ENCODE measurements at places on chromosomes 5 and 9.

DNA sequence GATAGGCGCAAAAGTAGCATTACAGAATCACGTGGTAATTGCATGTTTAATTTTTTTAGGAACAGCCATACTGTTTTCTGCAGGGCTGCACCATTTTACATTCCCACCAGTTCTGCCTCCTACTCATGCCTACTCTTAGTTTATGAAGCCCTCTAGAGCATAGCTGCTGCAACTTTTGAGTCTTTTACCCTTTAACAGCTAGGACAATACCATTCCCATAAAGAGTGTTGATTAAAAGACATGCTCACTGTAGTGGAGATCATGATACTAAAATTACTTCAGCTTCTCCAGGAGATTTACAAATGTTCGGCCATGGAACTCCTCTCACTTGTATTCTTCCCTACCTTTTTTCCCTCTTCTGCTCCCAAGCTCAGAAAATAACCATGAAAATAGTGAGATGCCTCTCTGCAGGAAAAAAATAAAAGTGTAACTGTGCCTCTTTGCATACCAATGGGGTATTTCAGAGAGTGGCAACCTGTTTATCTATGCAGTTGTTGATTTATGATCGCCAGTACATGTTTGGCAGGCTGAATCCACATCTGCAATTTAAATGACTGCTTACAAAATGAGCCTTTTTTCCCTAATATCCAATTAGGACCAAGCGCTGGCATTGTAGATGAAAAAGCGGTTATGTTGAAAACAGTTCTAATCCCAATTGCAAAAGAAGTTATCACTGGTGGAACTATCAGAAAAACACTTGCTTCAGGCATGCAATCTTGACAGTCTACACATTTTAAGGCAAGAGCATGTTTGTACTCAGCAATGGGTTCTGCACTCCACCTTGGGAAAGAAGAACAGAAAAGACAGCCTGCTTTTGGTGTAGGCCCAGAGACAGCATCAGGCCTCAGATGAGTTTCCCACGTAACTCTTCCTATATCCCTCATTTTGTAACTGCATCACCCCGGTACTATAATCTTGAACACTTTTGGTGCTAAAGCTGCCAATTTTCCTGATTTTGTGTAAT, 131.1 kb downstream of the ADAMTSL1 start:
- no peak for DNase-seq
- H3K4me3 ChIP-seq = no peak overlapping the region
- H3K27ac ChIP-seq = peak overlapping the region; percentile 68
- H3K4me1 ChIP-seq = peaks cover 9% of the 10 kb centered on the region
- H3K27me3 ChIP-seq = no peaks in the 10 kb centered on the region

GRCh38 chr9:136939996-136940525, 4.5 kb downstream of the FBXW5 start:
- DNase-seq = peak; percentile 84
- H3K27me3 ChIP-seq = no peaks in the 10 kb centered on the region
- no peak overlapping the region for H3K4me3 ChIP-seq

DNA sequence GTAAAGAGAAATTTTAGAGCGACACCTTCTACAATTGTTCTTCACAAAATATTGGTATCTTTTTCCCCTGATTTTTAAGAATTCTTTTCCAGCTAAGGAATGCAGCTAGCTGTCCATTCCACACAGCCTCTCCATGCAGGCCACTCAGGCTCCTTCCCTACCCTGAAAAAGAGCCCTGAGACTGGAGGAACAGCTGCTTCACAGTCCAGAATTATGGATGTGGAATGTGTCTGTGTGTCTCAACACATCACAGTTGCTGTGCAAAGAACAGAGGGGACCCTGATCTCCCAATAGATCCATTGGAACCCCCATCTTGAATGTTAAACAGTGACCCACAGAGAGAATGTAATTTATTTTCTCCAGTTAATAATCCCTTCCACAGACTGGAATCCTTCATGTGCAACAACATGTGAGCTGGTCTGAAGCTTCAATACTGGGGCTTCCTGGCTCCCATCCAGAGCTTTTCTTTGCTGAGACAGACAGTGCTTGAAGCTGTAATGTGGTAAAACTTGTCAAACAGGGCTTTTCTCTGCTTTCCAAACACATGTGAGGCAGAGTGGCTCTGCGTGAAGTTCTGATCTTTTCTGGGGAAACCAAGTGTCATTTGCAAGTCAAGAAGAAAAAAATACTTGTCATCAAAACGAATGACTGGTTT, 53.3 kb upstream of the SMC5 start:
- no peak overlapping the region for H3K27ac ChIP-seq
- no peaks in the 10 kb centered on the region for H3K36me3 ChIP-seq
- H3K4me1 ChIP-seq = no peaks in the 10 kb centered on the region
- no peak for DNase-seq

GRCh38 chr9:132404228-132404881, 2.3 kb downstream of the TTF1 start:
- no peak for DNase-seq
- H3K27me3 ChIP-seq = no peaks in the 10 kb centered on the region
- H3K27ac ChIP-seq = peak overlapping the region; percentile 23
- H3K4me1 ChIP-seq = peaks cover 42% of the 10 kb centered on the region

All from heart right ventricle (tissue), 16 donors.